ENCODE measurements at places on chromosomes 7 and 10.

GRCh38 chr7:103657474-103657894 lies 211.5 kb upstream of the SLC26A5 start:
- no peak for DNase-seq

- DNase-seq = no peak
Measured at GRCh38 chr10:131742500-131742951, 158.3 kb upstream of the PPP2R2D start.

DNA sequence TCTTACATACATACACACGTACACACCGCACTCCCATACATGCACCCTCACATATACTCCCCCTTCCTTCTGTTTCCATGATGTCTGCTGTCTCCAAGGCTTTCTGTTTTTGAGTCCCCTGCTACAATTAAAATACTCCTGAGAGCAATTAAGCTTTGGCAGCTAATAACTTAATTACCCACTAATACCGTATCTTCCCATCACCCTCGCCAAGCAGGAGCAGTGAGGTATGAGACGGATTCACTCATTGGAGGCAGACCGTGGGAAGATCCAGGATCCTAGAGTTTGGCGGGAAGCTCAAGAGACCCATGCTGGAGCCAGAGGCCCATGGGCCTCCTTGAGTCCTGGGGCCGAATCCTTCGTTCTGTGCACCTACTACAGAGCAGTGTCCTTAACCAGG lies 1.7 kb upstream of the CALN1 start:
- no peak for DNase-seq

- no peak for DNase-seq
Measured at GRCh38 chr10:52483587-52483986, 169.5 kb downstream of the DKK1 start.

DNA sequence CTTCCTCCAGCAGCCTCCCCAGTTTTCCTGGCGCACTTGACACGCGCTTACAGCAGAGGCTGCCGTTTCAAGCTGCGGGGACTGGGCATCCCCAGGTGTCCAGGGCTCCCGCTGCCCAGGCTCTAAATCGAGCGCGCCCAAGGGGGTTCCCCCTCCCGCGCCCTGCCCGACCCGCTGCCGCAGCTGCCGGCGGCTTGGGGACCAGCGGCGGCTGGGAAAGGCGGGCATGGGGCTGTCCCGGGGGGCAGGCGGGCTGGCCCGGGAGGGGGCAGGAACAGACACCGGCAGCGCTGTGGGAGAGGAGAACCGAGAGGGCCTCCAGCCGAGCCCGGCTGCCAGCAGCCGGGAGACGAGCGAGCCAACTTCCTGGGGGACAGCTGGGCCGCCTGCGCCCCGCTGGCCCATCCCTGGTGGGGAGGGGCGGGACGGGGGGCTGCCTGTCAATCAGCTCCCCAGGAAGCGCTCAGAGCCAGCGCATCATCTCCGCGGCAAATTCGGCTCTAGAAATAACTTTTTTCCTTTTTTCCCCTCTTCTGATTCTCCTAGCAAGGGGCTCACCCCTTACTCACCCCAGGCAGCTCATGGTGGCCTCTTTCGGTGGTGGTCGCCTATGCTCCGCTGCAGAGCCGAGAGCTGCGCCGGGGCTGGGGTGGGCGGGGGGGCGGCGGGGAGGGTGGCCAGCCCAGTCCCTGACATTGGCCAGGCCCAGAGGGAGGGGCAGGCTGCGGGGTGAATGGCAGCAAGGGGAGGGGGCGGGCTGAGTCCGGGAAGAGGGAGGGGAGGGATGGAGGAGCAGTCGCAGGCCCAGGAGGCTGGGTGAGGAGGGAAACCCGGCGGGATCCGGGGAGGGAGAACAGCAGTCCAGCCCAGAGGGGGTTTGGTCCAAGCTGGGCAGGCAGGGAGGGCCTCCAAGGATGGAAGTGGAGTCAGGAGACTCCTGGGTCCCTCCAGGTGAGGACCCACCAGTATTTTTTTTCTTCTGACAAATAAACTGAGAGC lies 14.7 kb downstream of the GRID2IP start:
- no peak for DNase-seq
